ENCODE measurements at places on chromosomes 6 and 20.

DNA sequence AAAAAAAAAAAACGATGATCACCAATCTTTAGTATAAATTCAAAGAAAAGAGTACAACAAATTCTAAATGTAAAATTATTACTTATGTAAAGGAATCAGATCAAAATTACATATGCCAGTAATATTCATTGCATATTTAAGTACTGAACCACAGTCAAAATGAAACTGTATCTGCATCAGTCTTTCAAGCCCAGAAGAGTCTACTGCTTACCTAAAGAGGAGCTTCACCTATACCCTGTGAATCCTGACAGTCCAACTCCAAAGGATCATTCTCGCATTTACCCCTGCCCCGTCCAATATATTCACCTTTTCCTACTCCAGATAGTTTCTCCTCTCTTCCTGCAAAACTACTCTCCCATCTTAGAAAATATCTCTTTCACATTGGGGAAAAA lies 9.2 kb downstream of the ATG5 start:
- H3K36me3 ChIP-seq, result peaks cover 20% of the 10 kb centered on the region
- no peaks in the 10 kb centered on the region for H3K27me3 ChIP-seq
- no peak overlapping the region for H3K4me3 ChIP-seq

GRCh38 chr6:167569879-167570278 lies 245.0 kb downstream of the TTLL2 start:
- no peak overlapping the region for H3K27ac ChIP-seq
- peaks cover 7% of the 10 kb centered on the region for H3K27me3 ChIP-seq
- DNase-seq, result no peak
- H3K4me1 ChIP-seq, result peaks cover 11% of the 10 kb centered on the region
- H3K36me3 ChIP-seq, result no peaks in the 10 kb centered on the region

- H3K27me3 ChIP-seq, result no peaks in the 10 kb centered on the region
- peak overlapping the region; percentile 83 for H3K4me3 ChIP-seq
- H3K36me3 ChIP-seq, result no peaks in the 10 kb centered on the region
- peaks cover 51% of the 10 kb centered on the region for H3K4me1 ChIP-seq
- H3K27ac ChIP-seq, result peak overlapping the region; percentile 93
Measured at GRCh38 chr20:41138475-41139226, 1.3 kb downstream of the PLCG1 start.

DNA sequence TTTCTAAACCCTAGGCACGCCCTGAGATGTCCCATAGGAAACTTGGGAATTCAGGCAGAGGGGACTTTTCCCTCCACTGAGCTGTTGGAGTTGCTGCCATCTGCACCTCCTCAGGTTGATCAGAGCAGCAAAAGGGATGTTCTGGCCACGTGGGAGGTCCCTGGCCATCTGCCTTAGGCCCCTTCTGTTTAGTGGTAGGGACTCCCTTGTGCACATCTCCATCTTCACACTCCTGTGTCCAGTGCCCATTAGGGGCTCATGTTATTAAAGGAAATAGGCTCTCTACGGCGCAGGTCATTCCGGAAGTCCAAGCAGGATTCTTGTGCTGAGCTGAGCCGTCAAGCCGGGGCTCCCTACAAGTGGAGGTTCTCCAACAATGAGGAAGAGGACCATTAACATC lies 237.8 kb upstream of the RIN2 start:
- no peak overlapping the region for H3K4me3 ChIP-seq
- H3K27me3 ChIP-seq, result no peaks in the 10 kb centered on the region
- no peak overlapping the region for H3K27ac ChIP-seq

DNA sequence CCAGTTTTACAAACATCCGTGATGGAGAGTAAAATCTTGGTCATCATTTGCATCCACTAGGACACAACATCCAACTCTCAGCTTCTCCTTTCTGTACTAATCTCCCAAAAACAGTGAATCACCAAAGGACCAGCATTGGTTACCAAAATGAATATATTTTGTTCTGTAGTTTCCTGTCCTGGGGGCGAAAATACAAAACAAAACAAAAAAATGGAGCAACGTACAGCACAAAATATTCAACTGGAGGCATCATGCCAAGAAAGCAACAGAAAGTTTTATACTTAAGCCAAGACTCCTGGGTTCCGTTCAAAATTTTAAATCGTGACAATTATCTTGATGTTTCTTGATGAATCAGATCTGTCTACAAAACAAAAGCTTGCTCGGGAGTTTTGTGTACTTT lies 126.6 kb upstream of the CCDC28A start:
- no peaks in the 10 kb centered on the region for H3K4me1 ChIP-seq
- no peaks in the 10 kb centered on the region for H3K36me3 ChIP-seq
- H3K27me3 ChIP-seq, result no peaks in the 10 kb centered on the region
- DNase-seq, result no peak
- no peak overlapping the region for H3K27ac ChIP-seq

DNA sequence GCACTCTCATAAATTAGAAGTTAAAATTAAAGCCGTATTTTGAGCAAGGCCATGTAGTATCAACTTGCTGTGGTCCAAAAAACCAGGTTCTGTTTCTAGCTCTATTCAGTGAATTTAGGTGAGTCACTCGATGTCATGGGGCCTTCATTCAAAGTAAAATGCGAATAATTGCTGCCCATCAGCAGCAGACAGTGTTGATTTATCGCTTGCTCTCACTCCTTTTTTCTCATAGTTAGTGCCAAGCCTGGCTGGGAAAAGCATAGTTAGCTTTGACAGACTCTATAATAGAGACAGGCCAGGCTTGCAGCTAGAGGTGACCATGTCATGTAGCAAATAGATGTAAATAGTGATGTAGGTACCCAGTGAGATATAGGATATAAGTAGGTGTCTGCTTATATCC lies 136.0 kb downstream of the EDN1 start:
- H3K4me3 ChIP-seq, result no peak overlapping the region
- no peak for DNase-seq
- no peak overlapping the region for H3K27ac ChIP-seq

DNA sequence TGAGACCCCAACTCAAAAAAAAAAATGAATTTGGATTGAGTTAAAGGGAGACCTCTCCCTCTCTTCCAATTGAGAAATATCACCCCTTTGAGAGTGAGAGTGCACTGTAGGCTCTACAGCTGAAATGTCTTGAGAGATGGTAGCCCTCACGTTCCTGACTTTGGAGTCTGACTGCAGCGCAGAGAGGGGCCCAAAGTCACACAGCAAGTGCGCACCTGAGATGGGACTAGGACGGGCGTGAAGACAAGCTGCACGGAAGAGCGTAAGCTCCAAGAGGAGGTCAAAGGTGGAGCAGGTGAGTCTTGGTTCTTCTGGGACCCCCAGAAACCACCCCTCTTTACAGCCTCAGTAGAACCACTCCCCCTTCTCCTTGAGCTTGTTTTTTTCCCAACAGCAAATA lies 643 bp downstream of the SLA2 start:
- no peaks in the 10 kb centered on the region for H3K4me1 ChIP-seq
- DNase-seq, result no peak
- H3K4me3 ChIP-seq, result peak overlapping the region; percentile 16
- H3K36me3 ChIP-seq, result no peaks in the 10 kb centered on the region

- no peaks in the 10 kb centered on the region for H3K4me1 ChIP-seq
- DNase-seq, result no peak
- no peaks in the 10 kb centered on the region for H3K27me3 ChIP-seq
- no peak overlapping the region for H3K4me3 ChIP-seq
Measured at GRCh38 chr20:52193133-52193532, 1.6 kb upstream of the ZFP64 start.

DNA sequence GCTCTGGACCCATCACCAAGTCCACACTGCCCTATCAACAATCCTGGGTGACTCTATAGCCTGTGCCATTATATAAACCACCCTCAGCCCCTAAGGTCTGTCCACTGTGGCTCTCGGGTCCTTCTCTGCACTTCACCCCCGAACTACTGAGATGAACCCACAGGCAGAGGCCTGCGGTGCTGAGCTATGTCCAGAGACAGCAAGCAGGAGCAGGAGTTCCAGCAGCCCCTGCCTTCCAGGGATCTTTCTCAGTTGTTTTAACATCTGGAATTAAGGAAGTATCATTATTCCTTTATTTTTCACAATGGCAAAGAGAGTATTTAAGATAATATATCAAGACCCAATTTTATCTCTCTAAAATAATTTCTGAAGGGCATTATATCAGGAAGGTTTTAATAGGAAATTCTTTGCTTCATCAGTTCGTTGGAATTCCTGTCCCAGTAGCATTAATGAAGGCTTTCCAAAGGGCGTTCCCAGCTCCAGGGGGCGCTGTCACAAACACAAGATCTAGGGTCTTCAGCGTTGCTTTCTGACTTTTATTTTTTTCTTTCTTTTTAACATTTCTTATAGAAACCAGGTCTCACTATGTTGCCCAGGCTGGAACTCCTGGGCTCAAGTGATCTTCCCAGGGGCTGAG lies 27.3 kb downstream of the RRBP1 start:
- peak; percentile 65 for DNase-seq
- no peak overlapping the region for H3K4me3 ChIP-seq
- peaks cover 76% of the 10 kb centered on the region for H3K4me1 ChIP-seq
- no peaks in the 10 kb centered on the region for H3K27me3 ChIP-seq
- peak overlapping the region; percentile 13 for H3K27ac ChIP-seq
- H3K36me3 ChIP-seq, result peaks cover 10% of the 10 kb centered on the region

DNA sequence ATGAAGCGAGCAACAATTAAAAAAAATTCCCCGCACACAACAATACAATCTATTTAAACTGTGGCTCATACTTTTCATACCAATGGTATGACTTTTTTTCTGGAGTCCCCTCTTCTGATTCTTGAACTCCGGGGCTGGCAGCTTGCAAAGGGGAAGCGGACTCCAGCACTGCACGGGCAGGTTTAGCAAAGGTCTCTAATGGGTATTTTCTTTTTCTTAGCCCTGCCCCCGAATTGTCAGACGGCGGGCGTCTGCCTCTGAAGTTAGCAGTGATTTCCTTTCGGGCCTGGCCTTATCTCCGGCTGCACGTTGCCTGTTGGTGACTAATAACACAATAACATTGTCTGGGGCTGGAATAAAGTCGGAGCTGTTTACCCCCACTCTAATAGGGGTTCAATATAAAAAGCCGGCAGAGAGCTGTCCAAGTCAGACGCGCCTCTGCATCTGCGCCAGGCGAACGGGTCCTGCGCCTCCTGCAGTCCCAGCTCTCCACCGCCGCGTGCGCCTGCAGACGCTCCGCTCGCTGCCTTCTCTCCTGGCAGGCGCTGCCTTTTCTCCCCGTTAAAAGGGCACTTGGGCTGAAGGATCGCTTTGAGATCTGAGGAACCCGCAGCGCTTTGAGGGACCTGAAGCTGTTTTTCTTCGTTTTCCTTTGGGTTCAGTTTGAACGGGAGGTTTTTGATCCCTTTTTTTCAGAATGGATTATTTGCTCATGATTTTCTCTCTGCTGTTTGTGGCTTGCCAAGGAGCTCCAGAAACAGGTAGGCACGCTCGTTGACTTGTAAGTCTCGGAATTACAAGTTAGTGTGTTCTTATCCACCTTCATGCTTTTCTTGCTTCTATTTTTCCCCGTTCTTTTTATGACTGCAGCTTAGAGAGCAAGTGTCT lies at the start of gene EDN1:
TSS of gene EDN1 (plus strand) at position 429 of the 888 bp plus-strand sequence. CDS start at position 698, 269 bp downstream.
- H3K27ac ChIP-seq, result peak within 1 kb of the TSS; percentile 78
- H3K27me3 ChIP-seq, result peaks cover 12% of the 10 kb centered on the region
- H3K4me1 ChIP-seq, result peaks cover 6% of the 10 kb centered on the region
- peak; percentile 94 for DNase-seq

DNA sequence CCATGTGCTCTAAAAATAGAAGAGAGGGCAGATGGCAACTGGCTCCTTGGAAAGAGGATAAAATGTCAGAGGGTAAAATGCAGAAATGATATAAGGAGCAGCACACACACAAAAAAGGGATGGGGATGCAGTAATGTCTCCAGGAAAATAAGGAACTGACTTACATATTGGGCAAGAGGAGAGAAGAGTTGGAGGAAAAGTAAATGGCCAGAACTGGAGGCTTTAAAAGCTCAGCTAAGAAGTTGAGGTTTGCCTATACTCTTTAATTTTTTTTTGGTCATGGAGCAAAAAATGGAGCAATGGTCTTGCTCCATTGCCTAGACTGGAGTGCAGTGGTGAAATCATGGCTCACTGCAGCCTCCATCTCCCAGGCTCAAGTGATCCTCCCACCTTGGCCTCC lies 93.7 kb downstream of the SULF2 start:
- no peak overlapping the region for H3K4me3 ChIP-seq
- no peaks in the 10 kb centered on the region for H3K27me3 ChIP-seq
- DNase-seq, result no peak
- no peaks in the 10 kb centered on the region for H3K4me1 ChIP-seq

DNA sequence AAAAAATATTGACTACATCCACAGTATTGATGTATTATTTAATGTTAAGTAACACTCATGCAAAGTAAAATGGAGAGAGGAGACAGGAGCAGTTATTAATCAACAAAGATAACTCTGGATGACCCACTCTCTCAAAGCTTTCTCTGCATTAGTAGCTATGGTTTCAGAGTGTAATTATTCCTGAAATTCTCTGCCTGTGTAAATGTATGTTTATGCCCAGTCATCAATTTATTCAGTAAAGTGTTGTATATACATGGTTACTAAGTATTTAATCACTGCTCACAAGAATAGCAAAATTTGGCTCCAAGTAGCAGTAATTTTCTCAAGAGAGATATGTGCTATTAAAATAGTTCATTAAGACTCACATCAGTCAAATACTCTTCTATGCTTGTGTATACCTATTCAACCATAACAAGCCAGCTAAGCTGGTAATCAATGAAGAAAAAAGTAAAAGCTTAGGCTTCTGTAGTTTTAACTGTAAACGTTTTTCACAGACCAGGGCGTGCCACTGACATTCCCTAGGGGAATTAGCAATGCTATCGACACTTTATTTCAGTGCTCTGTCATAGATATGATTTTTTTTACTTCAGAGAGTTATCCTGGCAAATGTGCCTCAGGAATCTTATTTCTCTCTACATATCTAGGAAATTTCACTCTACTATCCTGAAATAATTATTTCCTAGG lies 54.0 kb upstream of the RAB32 start:
- no peak for DNase-seq
- H3K27ac ChIP-seq, result no peak overlapping the region
- H3K27me3 ChIP-seq, result no peaks in the 10 kb centered on the region
- no peaks in the 10 kb centered on the region for H3K36me3 ChIP-seq
- H3K4me1 ChIP-seq, result no peaks in the 10 kb centered on the region

- no peaks in the 10 kb centered on the region for H3K36me3 ChIP-seq
- no peak overlapping the region for H3K4me3 ChIP-seq
- DNase-seq, result peak; percentile 74
- peaks cover 17% of the 10 kb centered on the region for H3K4me1 ChIP-seq
Measured at GRCh38 chr6:42404484-42404883, 47.2 kb downstream of the TRERF1 start.

DNA sequence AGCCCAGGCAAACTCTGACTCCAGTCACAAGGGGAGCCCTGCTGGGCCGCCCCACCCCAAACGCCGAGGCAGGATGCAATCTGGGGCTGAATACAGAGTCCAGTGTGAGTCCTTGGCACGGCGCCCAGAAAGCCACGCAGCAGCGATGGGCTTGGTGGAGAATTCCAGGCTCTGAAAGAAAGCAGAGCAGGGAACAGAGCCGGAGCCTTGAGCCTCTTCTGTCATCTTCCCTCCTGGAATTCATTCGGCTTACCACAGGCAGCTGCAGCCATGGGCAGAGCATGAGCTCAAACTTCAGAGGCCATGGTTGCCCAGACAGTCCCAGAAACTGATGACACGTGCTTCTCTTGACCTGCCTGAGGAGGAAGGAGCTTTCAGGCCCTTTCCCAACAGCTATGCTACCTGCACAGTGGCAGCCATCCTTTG lies 441.1 kb upstream of the JARID2 start:
- no peaks in the 10 kb centered on the region for H3K36me3 ChIP-seq
- H3K4me3 ChIP-seq, result no peak overlapping the region
- H3K27ac ChIP-seq, result no peak overlapping the region
- peak; percentile 96 for DNase-seq

GRCh38 chr6:139764498-139764986 lies 390.1 kb upstream of the CITED2 start:
- H3K4me3 ChIP-seq, result no peak overlapping the region
- no peaks in the 10 kb centered on the region for H3K27me3 ChIP-seq
- no peaks in the 10 kb centered on the region for H3K4me1 ChIP-seq
- H3K27ac ChIP-seq, result peak overlapping the region; percentile 47
- H3K36me3 ChIP-seq, result no peaks in the 10 kb centered on the region
